NCI-H187 (cell line): ENCODE measurements at places on chromosomes 6 and 20.

GRCh38 chr6:161459008-161459615, 185.3 kb upstream of the AGPAT4 start:
- DNase-seq = no peak

DNA sequence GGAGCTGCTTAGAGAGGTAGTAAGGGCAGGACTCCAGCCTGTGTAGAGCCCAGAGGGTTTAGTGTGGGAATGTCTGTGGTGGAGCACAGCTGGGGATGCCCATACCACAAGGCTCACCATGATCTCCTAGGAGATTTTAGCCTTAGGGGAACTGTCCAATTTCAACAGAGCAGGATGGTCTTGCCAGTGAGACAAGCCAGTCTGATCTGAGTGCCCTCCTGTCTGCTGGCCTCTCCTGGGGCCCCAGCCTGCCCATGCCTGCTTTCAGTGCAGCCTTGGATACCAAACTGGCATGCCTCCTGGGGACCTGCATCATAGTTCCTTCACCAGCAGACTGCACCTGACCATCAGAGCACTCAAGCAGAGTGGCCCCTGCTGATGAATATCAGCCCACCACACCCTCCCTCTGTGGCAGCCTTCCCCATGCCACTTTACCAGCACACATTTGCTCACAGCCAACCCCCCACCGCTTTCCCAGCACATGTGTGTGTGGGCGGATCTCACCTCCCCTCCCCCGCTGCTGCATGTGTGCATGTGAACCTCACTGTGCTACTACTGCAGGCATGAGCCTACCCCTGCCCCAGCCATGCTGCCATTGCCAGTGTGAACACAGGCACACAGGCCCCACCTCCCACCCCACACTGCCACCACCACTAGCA, 7.9 kb upstream of the TREM1 start:
- DNase-seq = no peak

DNA sequence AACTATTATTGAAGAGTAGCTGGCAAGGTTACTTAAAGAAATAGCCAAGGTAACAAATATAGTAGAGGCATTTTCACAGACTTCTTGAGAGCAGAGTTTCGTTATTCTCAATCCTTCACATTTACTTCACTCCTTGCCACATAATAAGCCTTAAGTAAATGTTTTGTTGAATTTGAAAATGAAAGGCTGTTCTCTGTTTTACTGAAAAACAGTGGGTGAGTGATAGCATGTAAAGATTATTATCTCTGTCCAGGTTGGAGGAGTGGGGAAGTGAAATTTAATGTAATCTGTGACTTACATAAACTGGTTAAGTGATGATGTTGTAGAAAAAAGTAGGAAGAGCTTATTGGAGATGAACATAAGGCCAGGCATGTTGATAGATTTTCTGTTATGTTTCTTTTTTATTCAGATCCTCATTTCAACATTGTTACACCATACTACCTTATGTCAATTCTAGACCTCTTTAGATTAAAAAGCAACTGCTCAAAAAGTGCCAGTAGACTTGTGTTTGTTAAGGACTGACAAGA, 55.0 kb downstream of the QKI start:
- no peak for DNase-seq

DNA sequence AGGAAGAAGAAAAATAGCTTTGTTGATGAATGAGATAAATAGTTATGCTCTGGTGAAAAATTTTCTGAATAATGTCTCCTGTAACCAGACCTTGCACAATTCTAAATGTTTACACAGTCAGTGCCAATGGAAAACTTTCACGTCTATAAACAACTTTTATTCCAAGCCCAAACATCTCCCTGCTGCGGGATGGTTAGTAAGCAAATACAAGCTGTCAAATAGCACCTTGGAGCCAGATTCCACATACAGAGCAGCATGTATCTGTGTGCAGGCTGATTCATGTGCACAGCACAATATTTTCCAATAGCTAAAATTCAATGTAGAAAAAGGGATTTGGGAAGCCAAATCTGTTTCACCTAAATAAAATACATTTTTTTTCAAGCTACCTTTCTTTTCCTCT, 813.3 kb downstream of the HACE1 start:
- DNase-seq = no peak

DNA sequence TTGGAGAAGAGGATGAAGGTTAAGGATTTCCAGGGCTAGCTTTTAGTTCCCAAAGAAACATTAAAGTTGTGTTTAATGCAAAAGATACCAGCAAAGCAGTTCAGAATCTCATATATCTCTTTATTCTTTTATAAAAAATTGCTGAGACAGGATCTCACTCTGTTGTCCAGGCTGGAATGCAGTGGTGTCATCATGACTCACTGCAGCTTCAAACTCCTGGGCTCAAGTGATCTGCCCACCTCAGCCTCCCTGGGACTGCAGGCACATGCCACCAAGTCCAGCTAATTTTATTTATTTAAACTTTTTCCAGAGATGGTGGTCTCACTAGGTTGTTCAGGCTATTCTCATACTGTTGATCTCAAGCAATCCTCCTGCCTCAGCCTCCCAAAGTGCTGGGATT, 41.1 kb upstream of the CAP2 start:
- DNase-seq = no peak

GRCh38 chr6:79941489-79942151, 5.7 kb downstream of the ELOVL4 start:
- no peak for DNase-seq

DNA sequence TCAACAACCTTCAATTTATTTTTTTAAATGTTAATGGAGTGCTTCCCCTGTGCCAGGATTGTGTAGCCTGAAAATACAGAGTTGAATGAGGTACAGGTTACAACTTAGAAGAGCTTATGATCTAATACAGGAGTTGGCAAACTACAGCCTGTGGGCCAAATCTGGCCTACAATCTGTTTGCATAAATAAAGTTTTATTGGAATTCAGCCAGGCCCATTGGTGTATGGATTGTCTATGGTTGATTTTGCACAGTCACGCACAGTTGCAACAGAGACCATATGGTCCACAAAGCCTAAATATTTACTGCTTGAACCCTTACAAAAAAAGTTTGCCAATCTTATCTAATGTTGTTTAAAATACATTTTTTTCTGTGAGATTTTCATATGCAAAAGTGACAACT, 177.3 kb upstream of the CCN2 start:
- DNase-seq = no peak

DNA sequence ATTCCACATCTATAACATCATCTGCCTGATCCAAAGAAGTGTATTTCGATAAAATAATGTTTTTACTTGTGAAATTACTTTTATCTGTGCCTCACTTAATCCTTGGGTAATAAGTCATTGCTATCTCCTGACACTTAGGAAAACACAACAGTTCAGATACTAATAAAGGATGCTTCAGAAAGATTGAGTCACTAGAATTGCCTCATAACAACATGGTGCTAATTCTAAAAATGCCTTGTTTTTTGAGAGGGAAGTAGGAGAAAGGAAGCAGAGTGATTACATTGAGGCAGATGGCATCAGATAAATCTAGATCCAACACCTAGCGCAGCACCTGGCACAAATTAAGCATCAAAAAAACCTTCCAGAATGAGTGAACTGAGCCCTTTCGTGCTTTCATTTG, 69.0 kb downstream of the NCOA7 start:
- DNase-seq = no peak

GRCh38 chr6:40456390-40457013, 130.7 kb downstream of the LRFN2 start:
- DNase-seq = no peak

DNA sequence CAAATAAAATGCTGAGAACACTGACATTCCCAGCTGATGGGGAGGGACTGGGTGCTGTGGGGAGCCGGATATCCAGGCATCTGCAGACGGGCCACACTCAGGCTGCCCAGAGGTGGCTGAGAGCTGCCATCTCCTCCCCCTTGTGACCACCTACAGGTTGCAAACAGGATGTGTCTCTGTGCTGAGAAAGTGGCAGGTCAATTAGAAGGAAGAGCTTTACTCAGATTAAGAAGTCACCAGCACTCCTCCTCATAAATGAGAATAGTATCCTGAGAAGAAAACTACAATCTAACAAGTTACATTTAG, 63.0 kb downstream of the HUS1B start:
- no peak for DNase-seq

GRCh38 chr6:75824160-75824559, 75.1 kb downstream of the MYO6 start:
- no peak for DNase-seq

DNA sequence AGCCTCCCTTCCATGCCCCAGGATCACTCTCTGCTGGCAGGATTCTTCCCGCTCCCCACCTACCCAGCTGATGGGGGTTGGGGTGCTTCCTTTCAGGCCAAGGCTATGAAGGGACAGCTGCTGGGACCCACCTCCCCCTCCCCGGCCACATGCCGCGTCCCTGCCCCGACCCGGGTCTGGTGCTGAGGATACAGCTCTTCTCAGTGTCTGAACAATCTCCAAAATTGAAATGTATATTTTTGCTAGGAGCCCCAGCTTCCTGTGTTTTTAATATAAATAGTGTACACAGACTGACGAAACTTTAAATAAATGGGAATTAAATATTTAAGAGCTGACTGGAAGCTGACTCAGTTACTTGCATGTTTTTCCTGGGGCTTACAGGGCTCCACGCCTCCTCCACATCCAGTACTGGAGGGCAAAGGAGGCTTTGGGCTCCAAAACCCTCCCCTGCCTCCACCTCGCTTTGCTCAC, 24.3 kb upstream of the FANCE start:
- no peak for DNase-seq

DNA sequence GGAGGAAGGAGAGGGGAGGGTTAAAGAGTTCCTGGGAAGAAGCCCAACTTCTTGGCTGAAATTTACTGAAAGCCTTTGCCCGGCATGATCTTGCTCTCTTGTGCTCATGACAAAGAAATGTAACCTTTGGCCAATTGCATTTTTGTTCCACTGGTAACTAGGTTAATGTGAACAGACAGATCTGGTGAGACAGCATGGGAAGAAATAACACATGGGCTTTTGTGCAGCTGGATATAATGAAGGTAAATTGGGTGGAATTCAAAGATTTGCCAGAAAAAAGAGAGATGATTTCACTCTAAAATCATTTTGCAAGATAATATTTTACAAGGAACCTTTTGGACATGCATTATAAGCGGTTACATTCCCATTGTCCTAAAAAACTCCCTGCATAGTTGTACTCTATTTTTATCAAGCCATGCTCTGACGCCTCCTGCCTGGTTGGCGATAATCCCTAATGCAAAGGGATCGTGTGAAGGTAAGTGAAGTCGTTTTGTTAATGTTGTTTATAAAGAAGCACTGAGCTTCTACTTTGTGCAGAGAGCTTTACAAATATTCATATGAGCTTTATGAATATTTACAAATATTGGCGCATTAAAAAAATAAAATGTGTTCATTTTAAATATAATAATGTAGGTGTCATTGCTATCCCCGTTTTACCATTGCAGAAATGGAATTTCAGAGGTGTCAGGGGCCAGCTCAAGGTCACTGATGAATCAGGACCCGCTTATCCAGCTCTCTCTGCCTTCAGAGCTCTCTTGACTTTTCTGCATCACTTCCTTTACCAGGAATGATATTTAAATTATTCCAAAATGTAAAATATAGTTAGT, 161.3 kb upstream of the AGPAT4 start:
- no peak for DNase-seq

DNA sequence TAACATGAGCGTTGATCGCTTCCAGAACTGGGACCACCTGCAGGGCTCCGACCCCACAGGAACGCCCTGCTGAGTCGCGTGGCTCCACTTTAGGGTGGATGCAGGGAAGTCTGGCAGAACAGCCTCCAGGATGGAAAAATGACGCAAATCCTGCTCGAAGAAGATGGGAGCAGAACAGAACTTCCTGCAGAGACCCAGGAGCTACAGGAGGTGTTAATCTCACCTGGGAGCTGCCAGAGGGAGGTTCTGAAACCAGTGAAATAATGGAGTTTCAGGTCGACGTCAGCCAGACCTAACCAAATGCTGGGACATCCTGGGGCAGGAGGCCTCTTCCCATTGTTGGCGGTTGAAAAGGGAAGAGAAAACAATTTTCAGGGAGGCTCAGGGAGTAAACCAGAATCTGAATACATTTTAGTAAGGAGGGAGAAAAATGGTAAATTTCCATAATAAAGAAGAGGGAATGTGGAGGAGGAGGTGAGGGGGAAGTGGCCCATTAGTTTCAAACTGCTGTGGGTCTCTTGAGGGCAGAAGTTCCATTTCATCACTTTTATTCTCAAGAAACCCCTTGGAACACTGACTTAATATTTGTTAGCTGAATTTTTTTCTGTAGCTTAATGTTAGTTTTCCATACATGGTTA, 558.4 kb upstream of the CDH4 start:
- DNase-seq = no peak

DNA sequence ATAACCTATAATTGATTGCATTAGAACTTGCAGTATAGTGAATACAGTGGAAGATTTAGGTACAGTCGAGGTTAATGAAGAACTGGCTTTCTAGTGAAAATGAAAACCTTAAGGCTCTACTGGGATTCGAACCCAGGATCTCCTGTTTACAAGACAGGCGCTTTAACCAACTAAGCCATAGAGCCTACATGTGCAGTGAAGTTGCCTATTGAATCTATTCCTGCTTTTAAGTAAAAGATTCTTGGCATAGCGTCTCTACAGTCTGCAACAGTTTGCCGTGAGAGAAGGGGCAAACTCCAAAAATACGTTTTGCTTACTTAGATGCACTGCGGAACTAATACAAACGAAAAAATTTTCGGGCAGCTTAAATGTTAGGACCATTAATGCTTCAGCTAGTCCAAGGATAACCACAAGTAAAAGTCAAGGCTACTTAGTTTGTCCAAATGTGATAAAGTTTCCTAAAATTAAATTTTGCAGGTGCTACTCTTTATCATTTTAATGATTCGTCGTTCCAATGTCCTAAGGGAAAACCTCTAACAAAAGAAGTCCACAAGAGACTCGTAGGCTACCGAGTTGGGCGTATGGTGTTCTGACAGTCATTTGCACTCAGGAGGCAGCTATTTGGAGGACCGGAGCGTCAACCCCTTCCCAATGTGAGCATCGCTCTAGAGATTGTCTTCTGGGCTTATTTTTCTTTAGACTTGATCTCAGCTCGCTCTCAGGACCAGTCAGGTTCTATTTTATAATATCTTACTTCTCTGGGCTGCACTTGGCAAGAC, 31.3 kb upstream of the ZSCAN23 start:
- no peak for DNase-seq

- DNase-seq = no peak
Measured at GRCh38 chr20:17168026-17168612, 58.7 kb upstream of the PCSK2 start.

GRCh38 chr6:5059036-5059896, 25.9 kb upstream of the PPP1R3G start:
- no peak for DNase-seq

DNA sequence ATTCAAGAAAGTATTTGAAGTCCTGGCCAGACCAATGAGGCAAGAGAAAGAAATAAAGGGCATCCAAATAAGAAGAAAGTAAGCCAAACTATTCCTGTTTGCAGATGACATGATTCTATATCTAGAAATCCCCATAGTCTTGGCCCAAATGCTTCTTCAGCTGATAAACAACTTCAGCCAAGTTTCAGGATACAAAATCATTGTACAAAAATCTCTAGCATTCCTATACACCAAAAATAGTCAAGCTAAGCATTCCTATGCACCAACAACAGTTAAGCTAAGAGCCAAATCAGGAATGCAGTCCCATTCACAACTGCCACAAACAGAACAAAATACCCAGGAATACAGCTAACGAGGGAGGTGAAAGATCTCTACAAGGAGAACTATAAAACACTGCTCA, 60.1 kb upstream of the PHIP start:
- no peak for DNase-seq
